ENCODE measurements at places on chromosomes 1 and 21.

DNA sequence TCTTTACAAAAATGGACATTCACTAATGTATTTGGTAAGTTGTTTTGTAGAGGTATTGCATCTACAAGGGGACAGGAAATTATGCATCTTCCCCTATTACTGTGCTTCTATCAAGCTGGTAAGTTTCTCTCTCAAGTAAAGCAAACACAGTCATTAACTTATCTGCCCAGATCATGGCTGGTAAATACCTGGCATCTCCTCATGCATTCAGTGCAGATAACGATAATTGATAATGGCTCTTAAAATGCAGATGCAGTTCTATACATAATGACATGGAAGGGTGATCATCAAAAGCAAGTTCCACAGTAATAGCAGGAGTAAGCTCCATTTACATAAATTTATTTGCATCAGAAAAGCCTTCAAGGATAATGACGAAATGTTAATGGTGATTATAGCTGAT is 122.4 kb downstream of the SIPA1L2 start:
- DNase-seq: no peak

- no peak for DNase-seq
Observed at GRCh38 chr21:46340998-46341397, 17.0 kb downstream of the PCNT start.

DNA sequence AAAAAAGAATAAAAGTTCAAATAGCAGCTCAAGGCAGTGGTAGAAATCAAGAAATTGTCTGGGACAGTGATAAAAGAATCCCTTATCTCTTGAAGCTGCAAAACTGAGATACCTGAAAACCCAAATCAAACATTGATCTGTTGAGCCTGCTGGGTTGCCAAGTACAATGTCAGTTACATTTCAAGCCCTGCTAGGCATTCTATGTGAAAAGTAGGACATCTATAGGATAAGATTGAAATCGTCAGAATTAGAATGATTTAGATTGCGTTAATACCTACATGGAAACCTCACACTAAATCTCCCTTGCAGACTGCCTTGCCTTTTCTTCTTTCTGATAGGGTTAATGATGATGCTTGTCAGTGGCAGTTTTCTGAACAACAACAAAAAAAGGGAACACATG is 1684.4 kb upstream of the B3GALT2 start:
- no peak for DNase-seq

- no peak for DNase-seq
Observed at GRCh38 chr1:41678111-41678878, 193.8 kb upstream of the EDN2 start.

GRCh38 chr1:209770636-209771415 is 13.5 kb downstream of the C1orf74 start:
- no peak for DNase-seq

- no peak for DNase-seq
Observed at GRCh38 chr1:87394982-87395381, 66.3 kb downstream of the LMO4 start.

- no peak for DNase-seq
Observed at GRCh38 chr1:36091698-36092097, 3.0 kb downstream of the ADPRS start.

DNA sequence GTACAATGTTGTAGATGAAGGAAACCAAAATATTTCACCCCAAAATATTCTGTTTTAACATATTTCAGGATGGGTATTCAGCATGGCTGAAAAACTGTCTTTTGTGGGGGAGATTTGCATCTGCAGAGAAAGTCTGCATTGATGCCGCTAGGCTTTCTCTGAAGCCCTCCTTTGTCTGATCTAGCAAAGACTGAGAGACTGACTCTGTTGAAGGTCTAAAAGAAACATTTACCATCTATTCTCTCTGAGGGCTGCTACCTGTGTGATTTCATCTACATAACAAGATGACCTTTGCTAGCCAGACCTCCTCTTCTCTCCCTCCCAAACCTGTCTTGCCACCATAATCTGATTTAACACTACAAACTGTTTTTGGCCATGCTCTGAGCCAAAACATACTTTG is 12.4 kb upstream of the MT1HL1 start:
- DNase-seq: no peak

DNA sequence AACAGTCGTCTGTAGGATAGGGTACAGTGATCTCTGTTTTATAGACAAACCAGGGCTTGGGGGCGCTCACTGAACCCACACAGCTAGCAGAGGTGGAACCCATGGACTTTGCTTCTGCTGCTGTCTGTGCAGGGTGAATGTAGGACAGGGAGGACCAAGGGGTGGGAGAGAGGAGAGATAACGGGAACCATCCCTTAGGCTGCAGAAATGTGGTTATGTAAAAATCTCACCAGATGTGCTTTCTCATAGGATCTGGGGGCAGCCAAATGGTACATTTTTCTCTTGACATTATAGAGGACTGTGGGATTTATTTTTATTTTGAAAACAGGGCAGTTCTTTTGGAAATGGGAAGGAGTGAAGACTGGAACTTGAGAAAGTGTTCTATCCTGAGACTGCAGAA is 8.7 kb downstream of the NFASC start:
- DNase-seq: no peak

- no peak for DNase-seq
Observed at GRCh38 chr21:19343711-19344110, 940.1 kb upstream of the TMPRSS15 start.

DNA sequence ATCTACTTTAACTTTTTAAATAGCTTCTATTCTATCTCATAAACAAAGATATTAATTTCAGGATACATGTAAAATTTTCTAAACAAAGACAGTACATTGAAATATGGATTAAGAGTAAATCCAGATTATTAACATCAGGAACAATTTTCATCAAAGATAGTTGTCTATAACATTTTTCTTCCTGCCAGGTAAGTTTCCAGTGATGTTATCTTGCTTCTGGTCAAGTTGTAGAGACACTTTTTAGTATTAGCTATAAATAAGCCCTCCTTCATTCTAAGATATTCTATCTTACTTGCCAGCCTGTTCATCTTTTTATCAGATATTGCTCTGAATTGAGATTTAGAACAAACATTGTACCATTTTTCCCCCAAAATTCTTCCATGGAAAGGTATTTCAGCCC is 94.4 kb upstream of the KCTD3 start:
- DNase-seq: no peak

DNA sequence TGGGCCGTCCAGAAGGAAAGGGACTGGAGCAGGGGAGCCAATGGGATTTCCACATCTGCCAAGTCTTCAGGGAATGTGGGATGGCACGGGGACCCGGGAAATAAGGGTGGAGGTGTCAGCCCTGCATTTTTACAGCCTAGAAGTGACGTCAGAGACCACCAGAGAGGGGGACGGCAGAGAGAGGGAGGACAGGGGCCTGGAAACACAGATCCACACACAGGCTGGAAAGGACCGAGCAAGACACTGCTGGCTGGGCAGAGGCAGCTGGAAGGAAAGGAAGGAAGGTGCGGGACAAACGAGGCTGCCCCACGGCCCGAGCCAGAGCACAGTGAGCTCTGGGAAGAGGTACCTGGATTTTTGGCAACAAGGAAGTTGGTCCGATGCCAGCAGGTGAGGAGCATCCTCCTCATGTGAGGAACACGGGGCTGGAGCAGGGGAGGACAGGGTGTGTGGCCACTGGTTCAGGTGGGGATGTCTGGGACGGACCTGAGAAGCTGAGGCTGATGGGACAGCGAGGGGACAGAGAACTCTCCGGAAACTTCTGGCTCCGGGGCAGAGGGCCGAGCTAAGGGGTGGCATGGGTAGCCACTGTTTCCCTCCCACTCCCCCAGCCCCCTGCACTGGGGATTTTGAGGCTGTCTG is 138.3 kb downstream of the PGBD5 start:
- no peak for DNase-seq

DNA sequence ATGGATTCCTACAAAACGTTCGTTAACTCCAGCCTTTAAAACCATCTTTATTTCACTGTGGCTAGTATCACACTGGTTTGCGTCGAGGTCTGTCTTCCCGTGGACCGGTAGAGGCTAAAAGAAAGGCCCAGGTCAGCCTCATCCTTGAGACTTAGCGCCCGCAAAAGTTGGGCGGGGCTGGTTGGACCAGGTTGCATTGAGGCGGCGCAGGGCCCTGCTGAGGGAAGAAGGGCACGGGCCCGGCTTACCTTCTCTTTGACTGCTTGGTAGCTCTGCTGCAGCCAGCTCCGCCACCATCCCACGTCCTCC is 455 bp downstream of the BSDC1 start:
- no peak for DNase-seq

DNA sequence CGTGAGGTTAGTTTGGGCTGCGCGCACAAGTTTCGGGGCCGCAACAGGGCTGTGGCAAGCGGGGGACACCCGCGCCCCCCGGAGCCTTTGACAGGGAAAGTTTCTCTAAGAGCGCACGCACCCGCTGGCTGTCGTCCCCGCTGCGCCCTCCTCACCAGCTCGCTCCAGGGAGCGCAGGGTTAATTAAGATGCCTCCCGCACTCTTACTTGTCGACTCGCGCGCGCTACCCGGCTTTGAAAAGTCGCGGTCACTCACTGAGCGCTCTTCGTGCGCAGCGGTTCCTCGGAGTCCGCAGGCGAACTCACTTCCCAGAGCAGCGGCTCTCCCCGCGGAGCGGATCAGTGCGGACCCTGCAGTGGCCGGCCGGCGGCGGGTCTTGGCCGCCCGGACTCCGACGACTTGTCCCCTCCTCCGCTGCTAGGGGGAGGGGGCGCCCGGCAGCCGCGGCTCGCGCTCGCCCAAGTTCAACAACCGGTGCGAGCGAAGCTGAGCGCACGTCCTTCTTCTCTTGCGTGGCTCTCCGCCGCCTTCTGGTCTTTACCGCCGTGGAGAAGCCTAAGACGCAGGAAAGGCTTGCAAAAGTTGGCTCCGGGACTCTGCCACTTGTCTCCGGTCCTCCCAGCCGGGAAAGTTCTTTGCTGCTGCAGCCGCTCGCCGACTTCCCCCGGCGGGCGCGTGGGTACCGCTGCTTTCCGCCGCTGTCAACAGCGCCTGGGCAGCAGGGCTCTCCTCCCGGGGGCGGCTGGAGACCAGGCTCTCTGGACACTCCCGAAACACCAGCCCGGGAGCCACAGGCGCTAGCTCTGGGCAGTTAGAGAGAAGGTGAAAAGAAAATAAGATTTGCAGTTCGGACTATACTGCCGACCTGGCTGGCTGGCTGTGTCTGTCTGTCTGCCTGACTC is 506 bp downstream of the JUN start:
- DNase-seq: no peak

- no peak for DNase-seq
Observed at GRCh38 chr1:24902471-24902891, 27.6 kb downstream of the RUNX3 start.

Measured in Panc1 (cell line).